Right atrium auricular region (tissue), 2 donors: ENCODE measurements at places on chromosomes 11 and 22. TPM values are rescaled to one million over a fixed set of nuclear protein-coding genes. Genes with fewer than 3 reads are reported as not detected.
A peak's percentile ranks its signal among the peaks of the same experiment; 100 is the strongest.

Gene TMEM191C
- 1.3 TPM for total RNA-seq

GRCh38 chr22:33909075-33909458 is 11.2 kb downstream of the LARGE1 start:
- H3K4me1 ChIP-seq, result peaks cover 30% of the 10 kb centered on the region
- no peaks in the 10 kb centered on the region for H3K36me3 ChIP-seq
- H3K27me3 ChIP-seq, result no peaks in the 10 kb centered on the region
- no peak overlapping the region for H3K4me3 ChIP-seq

DNA sequence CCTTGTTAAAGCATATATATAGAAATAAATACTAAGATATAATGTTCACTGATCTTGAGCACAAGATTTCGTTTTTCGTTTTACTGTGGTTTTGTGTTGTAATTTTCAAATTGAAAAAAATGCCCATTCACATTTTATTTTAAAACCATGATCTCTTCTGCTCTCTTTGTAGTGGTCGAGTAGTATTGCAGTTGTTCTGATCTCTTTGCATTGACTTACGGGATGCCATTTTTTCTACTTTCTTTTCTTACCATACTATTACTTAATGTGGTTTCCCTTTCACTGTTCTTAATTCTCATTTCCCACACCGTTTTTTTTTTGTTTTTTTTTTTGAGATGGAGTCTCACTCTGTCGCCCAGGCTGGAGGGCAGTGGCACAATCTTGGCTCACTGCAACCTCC is 289.6 kb downstream of the DYNC2H1 start:
- no peaks in the 10 kb centered on the region for H3K4me1 ChIP-seq
- no peaks in the 10 kb centered on the region for H3K27me3 ChIP-seq
- H3K27ac ChIP-seq, result no peak overlapping the region
- no peak for DNase-seq
- no peak overlapping the region for H3K4me3 ChIP-seq

DNA sequence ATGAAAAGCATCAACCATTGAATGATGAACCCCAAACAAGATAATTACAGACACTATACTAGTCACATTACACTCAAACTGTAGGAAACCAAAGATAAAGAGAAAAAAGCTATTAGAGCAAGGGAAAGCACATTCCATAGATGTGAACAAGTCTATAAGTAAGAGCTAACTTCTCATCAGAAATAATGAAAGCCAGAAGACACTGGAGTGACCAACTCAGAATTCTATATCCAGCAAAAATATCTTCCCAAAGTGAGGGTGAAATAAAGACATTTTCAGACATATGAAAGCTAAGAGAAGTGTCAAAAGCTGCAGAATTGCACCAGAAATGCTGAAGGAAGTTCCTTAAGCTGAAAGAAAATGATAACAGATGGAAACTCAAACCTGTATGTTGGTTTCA is 17.3 kb downstream of the FCHSD2 start:
- H3K27ac ChIP-seq, result no peak overlapping the region
- H3K4me1 ChIP-seq, result no peaks in the 10 kb centered on the region

DNA sequence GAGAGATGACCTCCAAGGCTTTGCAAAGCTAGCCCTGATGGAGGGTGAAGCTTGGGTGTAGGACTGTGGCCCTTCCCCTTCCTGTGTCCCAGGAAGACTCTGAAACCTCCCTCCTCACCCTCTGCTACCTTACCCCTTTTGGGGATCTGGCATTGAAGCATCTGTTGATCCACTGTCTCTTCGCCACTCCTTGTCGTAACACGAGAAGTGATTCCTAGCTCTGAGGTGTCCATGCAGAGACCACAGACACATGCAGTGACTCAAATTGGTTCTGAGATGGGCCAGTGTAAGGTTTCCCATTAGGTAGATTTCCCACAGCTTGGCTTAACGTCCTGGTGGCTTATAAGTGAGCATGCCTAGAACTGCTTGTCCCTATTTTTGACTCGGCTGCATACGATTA is 101.4 kb downstream of the ZBTB16 start:
- H3K27ac ChIP-seq, result peak overlapping the region; percentile 99
- DNase-seq, result no peak
- peaks cover 96% of the 10 kb centered on the region for H3K4me1 ChIP-seq
- peak overlapping the region; percentile 22 for H3K4me3 ChIP-seq

DNA sequence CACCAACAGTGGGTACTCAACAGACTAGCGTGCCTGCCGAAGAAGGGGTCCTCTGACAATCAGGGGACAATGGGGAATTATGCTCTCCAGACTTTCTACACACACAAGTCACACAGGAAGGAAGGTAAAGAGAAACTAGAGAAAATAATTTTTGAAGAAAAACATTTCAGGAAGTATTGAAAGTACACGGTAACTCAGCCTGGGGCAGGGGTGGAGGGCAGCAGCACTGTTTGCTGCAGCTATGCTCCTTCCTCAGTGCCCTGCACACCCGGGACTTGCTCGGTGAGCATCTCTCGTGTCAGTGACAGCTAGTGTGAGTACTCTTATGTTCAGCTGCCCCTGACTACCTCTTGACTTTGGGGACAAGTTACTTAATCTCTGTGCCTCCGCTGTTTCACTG is 18.0 kb upstream of the APOA1 start:
- no peak for DNase-seq
- no peaks in the 10 kb centered on the region for H3K27me3 ChIP-seq
- H3K27ac ChIP-seq, result no peak overlapping the region
- no peak overlapping the region for H3K4me3 ChIP-seq
- peaks cover 37% of the 10 kb centered on the region for H3K4me1 ChIP-seq
- H3K36me3 ChIP-seq, result peaks cover 35% of the 10 kb centered on the region

- no peak for DNase-seq
- peak within 1 kb of the TSS; percentile 78 for H3K27ac ChIP-seq
- peak within 1 kb of the TSS; percentile 55 for H3K4me3 ChIP-seq
- no peaks in the 10 kb centered on the region for H3K4me1 ChIP-seq
Measured at GRCh38 chr11:67056267-67057204, at the start of gene RHOD. TSS of gene RHOD (plus strand) at chr11:67056847. CDS start at chr11:67056903, 56 bp downstream.

DNA sequence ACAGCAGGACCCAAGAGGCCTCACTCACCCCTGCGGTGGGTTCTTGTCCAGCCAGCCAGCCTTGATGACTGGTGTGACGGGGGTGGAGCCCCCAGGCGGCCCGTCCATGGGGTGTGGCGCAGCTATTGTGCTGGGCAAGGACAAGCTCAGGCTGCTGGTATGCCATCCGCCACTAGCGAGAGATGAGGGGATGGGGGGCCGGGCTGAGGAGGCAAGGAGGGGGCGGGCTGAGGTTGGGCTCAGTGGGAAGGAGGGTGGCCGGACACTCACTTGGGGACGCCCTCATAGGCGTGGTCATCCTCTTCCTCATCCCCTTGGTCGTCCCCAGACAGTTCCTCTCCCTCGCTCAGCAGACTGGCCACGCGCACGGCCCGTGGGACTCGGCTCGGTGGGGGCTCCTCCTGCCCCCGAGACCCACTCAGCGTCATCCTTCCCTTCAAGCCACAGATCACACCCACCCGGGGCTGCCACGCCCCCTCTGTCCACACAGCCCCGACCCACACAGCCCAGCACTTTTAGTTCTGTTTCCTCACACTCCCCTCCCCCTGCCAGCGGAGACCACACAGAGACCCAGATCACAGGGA is 38.0 kb upstream of the PDE2A start:
- peak; percentile 74 for DNase-seq
- H3K4me3 ChIP-seq, result no peak overlapping the region
- peaks cover 65% of the 10 kb centered on the region for H3K36me3 ChIP-seq
- H3K27ac ChIP-seq, result no peak overlapping the region
- H3K27me3 ChIP-seq, result no peaks in the 10 kb centered on the region

GRCh38 chr11:57763568-57763967 is 2.0 kb downstream of the CTNND1 start:
- H3K27ac ChIP-seq, result peak overlapping the region; percentile 97
- no peaks in the 10 kb centered on the region for H3K27me3 ChIP-seq
- DNase-seq, result no peak
- no peaks in the 10 kb centered on the region for H3K36me3 ChIP-seq
- H3K4me3 ChIP-seq, result peak overlapping the region; percentile 66
- H3K4me1 ChIP-seq, result no peaks in the 10 kb centered on the region

DNA sequence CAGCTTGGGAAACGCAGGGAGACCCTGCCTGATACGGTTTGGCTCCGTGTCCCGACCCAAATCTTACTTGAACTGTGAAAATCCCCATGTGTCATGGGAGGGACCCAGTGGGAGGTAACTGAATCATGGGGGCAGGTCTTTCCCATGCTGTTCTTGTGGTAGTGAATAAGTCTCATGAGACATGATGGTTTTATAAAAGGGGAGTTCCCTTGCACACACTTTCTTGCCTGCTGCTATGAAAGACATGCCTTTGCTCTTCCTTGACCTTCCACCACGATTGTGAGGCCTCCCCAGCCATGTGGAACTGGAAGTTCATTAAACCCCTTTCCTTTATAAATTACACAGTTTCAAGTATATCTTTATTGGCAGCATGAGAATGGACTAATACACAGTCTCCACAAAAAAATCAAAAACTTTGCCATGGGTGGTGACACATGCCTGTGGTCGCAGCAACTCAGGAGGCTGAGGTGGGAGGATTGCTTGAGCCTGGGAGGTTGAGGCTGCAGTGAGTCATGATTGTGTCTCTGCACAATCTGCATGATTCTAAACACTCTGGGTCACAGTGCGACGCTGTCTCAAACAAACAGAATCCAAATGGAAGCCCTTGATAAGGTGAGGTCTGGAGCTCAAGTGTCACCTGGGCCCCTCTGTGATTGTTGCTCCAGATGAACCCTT is 34.9 kb downstream of the SYN3 start:
- H3K4me1 ChIP-seq, result no peaks in the 10 kb centered on the region
- H3K4me3 ChIP-seq, result no peak overlapping the region
- H3K27me3 ChIP-seq, result no peaks in the 10 kb centered on the region
- no peak overlapping the region for H3K27ac ChIP-seq

- no peak overlapping the region for H3K4me3 ChIP-seq
- H3K36me3 ChIP-seq, result no peaks in the 10 kb centered on the region
- H3K27me3 ChIP-seq, result no peaks in the 10 kb centered on the region
Measured at GRCh38 chr11:106197438-106197837, 120.0 kb downstream of the AASDHPPT start.

DNA sequence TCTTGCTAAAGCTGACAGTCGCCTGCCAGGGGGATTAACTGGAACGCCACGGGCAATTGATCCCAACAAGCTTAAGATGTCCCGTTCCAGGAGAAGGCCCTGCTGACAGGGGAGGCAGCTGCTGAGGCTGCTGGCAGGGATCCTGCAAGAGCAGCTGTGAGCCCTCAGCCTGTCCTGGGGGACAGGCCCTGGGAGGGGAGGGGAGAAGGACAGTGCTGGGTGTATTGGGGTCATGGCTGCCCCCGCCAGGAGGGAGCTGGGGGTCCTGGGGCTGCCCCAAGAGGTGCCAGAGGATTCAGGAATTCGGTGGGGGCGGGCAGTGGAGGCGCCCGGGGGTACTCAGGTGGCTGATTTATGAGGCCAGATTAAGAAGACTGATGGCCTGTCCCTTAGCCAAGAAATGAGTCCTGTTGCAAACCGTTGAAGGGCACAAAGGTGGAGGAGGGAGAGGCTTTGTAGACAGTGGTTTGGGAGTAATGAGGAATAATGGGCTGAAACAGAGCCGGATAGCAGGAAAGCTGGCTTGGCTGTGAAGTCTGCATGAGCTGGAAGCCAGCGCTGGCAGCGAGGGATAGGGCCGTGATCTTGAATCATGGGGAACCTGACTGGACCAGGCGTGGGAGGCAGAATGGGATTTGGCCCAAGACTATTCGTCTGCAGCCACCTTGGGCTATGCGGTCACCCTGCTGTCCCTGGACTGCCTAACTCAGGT is 133.5 kb downstream of the CACNA1I start:
- no peak overlapping the region for H3K4me3 ChIP-seq
- no peak for DNase-seq
- H3K36me3 ChIP-seq, result no peaks in the 10 kb centered on the region

Gene KRTAP5-11
- total RNA-seq, result not detected

Gene LRRC56
- 0.15 TPM for total RNA-seq

- H3K36me3 ChIP-seq, result no peaks in the 10 kb centered on the region
- no peak for DNase-seq
- H3K27me3 ChIP-seq, result no peaks in the 10 kb centered on the region
Measured at GRCh38 chr22:21907638-21908522, 40.4 kb upstream of the MAPK1 start.

DNA sequence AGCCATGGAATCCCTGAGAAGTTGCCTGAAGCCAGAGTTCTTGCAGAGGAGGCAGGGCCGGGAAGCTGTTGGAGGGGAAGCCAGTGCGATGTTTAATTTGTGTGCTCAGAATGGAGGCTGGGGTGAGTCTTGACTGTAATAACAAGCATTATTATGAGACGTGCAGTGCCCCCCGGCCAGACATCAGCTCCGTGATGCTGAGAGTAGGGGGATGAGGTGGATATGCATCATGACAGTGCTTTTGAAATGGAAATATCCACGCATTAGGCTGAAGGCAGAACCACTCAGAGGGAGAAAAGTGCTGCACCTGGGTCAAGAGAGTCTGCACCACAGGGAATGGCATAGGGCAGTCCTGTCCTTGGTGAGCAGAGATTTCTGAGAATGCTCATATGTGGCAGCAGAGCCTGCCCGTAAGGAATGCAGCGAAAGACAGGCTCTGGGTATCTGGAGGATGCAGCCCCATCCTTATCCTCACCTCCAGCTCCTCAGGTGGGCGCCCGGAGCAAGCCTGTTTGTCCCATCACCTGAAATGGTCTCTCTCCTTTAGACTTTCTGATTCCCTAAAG is 37.6 kb upstream of the SEZ6L start:
- H3K4me1 ChIP-seq, result no peaks in the 10 kb centered on the region
- H3K27ac ChIP-seq, result no peak overlapping the region

DNA sequence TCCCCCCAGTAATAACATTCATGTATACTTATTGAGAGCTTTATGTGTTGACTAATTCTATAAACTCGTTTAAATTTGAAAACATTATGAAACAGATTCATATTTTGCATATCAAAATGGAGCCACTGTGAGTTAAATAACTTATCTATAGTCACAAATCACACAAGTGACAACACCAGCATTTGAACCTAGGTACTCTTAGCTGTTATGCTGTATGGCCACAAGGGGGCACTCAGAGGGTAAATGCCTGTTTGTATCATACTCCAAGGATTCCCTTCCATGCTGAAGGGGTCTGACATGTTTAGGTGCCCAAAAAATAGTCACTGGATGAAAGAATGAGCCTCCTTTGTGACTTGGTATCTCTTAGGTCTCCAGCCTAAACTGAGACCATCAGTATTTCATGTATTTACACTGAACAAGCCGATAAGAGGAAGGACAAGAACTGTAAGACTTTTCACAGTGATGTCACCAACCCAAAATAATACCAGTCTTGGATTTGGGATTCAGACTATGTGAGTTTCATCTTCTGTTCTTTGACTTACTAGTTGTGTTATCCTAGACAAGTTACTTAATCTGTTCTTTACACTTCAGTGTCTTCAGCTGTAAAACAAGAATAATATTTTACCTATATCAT is 12.2 kb upstream of the OR52D1 start:
- no peaks in the 10 kb centered on the region for H3K27me3 ChIP-seq
- H3K36me3 ChIP-seq, result no peaks in the 10 kb centered on the region
- DNase-seq, result no peak
- no peak overlapping the region for H3K4me3 ChIP-seq
- H3K4me1 ChIP-seq, result no peaks in the 10 kb centered on the region
- no peak overlapping the region for H3K27ac ChIP-seq

GRCh38 chr11:110524238-110524637 is 94.5 kb downstream of the FDX1 start:
- DNase-seq, result no peak
- H3K36me3 ChIP-seq, result no peaks in the 10 kb centered on the region
- no peak overlapping the region for H3K27ac ChIP-seq
- H3K27me3 ChIP-seq, result no peaks in the 10 kb centered on the region
